ENCODE measurements at places on chromosomes 12 and 14.

GRCh38 chr12:75715323-75715644 lies 203.9 kb upstream of the KRR1 start:
- DNase-seq: no peak

- no peak for DNase-seq
These were observed 891.6 kb downstream of the VRK1 start for GRCh38 chr14:97688631-97689336.

GRCh38 chr12:57320639-57321038 lies 69.7 kb upstream of the STAC3 start:
- no peak for DNase-seq

- no peak for DNase-seq
These were observed 261.4 kb upstream of the TBX3 start for GRCh38 chr12:114945351-114945750.

DNA sequence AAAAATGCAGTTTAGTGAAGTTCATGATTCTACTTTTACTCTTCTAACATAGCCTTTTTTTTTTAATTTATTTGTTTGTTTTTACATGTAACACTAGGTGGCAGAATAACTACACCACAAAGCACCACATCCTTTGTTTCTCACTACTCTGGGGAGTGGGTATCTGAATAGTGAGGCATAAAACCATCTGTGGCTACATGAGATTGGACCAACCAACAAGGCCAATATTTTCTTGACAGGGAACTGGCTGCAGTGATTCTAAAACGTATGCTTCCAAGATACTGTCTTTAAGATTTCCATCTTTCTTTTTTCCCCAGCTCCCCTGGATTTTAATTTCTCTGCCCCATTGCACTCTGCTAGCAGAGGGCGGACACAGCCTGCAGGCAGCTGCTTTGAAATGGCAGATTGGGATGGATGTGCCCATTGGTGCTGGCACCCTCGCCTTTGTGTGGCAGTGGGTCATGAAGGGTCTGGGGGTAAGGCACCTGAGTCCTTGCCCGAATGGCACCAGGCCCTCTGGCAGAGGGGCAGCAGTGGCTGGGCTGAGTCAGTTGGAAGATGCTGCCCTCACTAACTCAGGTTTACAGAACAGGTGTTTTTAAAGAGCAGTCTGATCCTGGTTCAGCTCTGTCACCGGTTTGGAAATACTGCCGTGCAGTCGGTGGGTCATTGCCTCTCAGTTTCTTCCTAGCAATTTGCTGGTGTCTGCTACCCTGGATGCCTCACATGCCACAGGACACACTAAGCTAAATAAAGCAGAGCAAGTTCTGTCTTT lies 429.1 kb downstream of the RAD51B start:
- peak; percentile 79 for DNase-seq

GRCh38 chr12:51323317-51323960 lies 535 bp downstream of the BIN2 start:
- DNase-seq: no peak

DNA sequence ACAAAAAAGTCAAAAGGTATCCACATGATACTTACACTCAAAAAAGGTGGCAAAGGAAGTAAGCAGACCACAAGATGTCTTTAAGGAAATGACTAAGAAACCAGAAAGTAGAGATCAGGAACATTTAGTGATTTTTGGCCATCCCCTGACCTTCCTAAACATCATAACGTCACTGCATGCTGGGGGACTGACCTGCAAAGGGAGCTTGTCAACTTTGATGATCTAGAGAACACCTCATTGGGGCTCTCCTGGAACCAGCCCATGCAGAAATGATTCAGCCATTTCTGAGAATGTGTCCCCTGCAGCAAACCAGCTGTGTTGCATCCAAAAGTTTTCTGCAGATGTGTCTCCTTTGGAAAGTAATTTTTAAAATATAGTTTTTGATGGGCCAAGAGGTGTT lies 152.2 kb upstream of the RASSF8 start:
- no peak for DNase-seq

- no peak for DNase-seq
These were observed 995 bp downstream of the TNFRSF1A start for GRCh38 chr12:6340745-6341416.

DNA sequence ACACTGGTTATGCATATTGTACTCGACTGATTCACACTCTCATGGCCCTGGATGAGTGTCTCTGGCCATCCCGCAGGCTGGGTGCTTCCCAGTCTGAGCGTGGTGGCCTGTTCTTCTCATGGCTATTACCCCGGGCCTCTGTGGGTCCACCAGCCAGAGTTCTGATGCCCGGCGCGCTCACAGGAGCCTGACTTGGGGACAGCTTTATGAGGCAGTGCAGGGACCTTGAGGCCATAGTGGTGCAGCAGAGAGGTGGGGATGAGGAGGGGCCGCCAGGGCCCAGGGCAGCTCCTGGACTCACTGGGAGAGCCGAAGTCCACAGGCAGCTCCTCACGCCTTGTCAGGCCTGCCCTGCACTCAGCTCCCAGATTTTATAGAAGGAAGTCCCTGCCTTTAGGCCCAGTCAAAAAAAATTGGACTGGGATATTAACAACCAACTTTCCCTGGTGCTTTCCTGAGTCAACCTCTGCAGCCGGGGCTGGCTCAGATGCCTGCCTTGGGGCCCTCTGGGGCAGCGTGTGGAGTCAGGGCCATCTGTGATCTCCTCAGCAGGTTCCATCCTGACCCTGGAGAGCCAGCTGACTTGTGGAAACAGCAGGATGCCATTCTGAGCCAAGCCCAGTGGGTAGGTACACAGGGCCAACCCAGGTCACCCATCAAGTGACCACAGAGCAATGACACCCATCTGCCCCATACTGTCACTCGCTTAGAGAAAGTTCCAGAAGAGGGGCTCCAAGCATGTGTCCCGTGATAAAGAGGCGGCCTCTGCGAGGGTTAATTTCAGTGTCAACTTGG lies 89.4 kb upstream of the DIO3 start:
- no peak for DNase-seq

DNA sequence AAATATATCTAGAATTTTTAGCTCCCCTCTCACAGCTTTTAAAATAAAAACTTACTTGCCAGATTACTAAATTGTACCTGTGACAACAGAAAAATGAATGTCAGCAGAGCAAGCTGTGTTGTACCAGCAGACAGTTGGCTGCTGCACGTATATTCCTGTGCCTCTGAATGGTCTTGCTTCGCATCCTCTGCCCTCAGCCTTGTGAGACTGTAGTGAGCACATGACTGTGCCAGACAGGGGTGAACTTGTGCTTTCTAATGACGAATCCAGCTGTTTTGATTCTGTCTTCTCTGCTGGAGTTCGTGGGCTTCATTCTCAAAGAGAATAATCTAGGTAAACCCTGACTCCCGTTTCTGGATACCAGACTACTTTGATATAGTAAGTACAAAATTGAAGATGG lies 58.3 kb upstream of the FRMD6 start:
- DNase-seq: no peak

- DNase-seq: no peak
These were observed 85.0 kb downstream of the KICS2 start for GRCh38 chr12:64137117-64137516.

- no peak for DNase-seq
These were observed 50.2 kb upstream of the HSPB8 start for GRCh38 chr12:119128527-119128926.

DNA sequence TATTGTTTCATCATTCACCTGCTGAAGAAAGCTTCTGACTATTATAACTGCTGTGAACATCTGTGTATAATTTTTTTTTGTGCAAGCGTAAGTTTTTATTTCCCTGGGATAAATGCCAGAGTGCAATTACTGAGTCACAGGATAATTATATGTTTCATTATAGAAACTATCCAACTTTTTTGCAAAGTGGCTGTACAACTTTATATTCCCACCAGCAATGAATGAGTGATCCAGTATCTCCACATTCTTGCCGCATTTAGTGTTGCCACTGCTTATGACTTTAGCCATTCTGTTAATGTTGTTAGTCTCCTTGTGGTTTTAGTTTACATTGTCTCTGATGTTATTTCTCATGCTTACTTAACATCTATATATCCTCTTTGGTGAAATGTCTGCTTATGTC lies 88.1 kb upstream of the CCDC175 start:
- peak; percentile 98 for DNase-seq

- DNase-seq: no peak
These were observed 91.0 kb upstream of the FOXN3 start for GRCh38 chr14:89507926-89508460.

DNA sequence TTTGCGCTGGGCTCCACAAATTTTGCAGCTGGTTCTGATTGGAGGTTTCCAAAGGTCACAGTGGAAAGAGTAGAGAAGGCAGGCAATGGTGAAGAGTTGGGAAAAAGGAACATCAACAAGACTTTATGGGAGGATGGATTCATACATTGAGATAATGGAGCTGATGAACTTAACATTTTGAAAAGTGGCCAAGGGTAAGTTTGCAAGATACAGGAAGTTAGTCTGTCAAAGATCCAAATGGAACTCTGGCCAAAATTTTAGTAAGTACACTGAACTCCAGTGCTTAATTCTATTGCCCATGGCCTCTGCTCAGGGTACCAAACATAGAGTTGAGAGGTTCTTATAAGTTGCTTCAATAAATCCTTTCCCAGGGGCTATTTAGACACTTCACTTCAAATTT lies 15.6 kb downstream of the CCER1 start:
- DNase-seq: no peak

- DNase-seq: no peak
These were observed 597 bp upstream of the GLTP start for GRCh38 chr12:109880938-109881337.

DNA sequence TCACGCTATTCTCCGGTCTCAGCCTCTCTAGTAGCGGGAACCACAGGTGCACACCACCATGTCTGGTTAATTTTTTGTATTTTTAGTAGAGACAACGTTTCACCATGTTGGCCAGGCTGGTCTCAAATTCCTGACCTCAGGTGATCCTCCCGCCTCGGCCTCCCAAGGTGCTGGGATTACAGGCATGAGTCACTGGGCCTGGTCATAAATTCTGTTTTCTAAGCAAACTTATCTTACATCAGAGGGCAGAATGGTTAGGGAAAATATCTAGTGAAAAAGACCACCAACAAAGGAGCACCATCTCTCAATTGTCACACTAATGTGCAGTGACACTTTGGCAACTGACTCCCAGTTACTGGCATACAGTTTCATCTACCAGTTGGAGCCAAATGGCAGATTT lies 2.8 kb downstream of the CPM start:
- no peak for DNase-seq

GRCh38 chr14:65019944-65020566 lies 33.4 kb downstream of the FNTB start:
- DNase-seq: peak; percentile 18

- no peak for DNase-seq
These were observed 56.6 kb upstream of the ERGIC2 start for GRCh38 chr12:29437575-29437974.

DNA sequence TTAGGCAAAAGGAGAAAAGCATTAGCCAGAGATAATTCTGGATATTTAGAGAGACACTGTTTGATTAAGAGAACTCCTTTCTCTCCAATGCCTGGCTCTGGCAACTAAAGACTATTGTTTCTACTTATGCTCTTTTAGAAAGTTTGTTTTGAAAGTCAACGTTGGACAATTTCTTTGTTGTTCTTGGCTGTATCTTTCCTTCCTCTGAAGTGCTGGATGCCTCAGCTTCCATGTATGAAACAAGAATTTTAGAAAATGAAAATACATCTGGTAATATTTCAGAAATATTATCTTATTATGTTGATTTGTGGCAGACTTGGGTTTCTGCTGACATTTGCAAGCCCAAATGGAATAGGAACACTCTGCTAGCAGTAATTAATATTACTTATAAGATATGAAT lies 382.6 kb downstream of the SNAPC1 start:
- DNase-seq: no peak

GRCh38 chr12:29455087-29455486 lies 42.4 kb downstream of the OVCH1 start:
- DNase-seq: peak; percentile 51

DNA sequence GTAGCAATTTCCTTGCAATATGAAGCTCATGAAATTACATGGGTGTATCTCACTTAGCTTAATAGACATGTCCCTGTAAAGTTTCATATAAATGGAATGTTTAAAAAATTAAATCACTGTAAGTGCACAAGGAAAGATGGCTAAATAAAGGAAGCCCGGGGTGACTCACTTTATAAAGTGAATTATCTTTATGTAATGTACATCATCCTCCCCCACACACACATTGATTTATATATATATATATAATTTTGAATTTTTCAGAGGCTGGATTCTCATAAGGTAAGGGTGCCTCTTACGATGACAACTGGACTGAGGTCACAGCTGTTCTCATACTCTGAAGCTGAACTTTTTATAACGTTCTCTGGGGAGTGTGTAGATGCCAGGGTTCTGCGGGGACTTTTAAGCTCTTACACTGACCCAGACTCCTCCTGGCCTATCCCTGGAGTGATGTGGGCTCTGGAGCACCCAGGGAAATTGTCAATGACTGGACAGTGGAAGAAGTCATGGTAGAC lies 108.7 kb upstream of the HIF1A start:
- no peak for DNase-seq

- DNase-seq: no peak
These were observed 165.7 kb downstream of the SRGAP1 start for GRCh38 chr12:64010069-64010686.

DNA sequence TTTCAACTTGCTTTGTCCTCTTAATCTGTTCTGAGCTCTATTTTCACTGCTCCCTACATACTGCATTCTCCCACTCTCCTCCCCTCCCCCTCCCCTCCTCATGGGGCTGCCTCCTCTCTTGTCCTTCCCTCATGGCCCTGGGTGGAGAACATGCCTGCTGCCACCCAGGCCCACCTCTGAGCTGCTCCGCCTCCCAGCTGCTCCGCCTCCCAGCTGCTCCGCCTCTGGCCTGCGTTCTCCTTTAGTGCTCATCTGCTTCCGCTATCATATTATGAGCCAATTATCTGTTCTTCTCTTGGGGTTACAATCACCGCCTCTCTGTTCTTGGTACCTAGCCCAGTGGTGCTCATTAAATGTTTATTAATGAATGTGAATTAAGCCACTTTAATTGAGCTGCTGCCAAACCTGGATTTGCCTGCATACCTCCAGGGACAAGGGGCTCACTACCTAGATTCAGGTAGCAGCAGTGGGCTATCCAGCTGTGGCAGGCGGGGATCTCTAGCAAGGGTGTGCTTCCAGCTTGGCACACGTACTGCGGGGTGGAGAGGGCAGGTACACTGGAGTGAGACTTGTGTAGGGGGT lies 32.0 kb upstream of the FAM181A start:
- DNase-seq: no peak

- peak; percentile 49 for DNase-seq
These were observed 141.4 kb downstream of the EGLN3 start for GRCh38 chr14:33809396-33809981.

- no peak for DNase-seq
These were observed 58.0 kb downstream of the ZNF664 start for GRCh38 chr12:124031058-124031457.

- no peak for DNase-seq
These were observed 1.6 kb downstream of the PAPLN start for GRCh38 chr14:73238941-73239340.

DNA sequence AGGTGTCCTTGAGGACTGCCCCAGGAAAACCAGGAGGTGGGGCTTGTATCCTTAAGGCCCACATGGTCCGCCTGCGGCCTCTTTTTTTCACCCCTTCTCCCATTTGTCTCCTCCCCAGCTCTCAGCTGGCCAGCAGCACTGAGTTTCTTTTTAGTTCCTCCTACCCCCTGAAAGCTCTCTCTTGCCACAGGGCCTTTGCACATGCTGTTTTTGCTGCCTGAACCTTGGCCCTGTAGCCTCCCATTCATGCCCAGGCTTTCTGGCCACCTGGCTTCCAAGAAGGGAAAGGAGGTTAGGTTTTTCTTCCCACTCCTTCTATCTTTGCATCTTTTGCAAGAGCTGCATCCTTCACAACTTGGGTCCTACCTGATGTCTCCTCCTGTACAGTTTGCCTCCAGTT lies 358.1 kb downstream of the VRK1 start:
- no peak for DNase-seq

GRCh38 chr14:92973798-92974372 lies 50.9 kb downstream of the CHGA start:
- no peak for DNase-seq

GRCh38 chr12:89648211-89648930 lies 60.3 kb downstream of the ATP2B1 start:
- no peak for DNase-seq
